Stimulated activated CD4-positive, alpha-beta T cell treated with anti-CD3 and anti-CD28 coated beads, TNF-alpha, amount 100 ng/mL, for 1 hour (primary cell): ENCODE measurements at places on chromosomes 4 and X.

- DNase-seq, result no peak
Observed at GRCh38 chr4:67273666-67274065, 271.6 kb downstream of the CENPC start.

GRCh38 chr4:8746523-8747466 is 124.8 kb downstream of the HMX1 start:
- DNase-seq, result no peak

GRCh38 chr4:25938366-25938765 is 24.3 kb downstream of the SMIM20 start:
- DNase-seq, result no peak

GRCh38 chr4:98113012-98113411 is 30.3 kb downstream of the STPG2 start:
- no peak for DNase-seq

GRCh38 chr4:123786163-123786915 is 389.7 kb downstream of the SPRY1 start:
- no peak for DNase-seq

- DNase-seq, result no peak
Observed at GRCh38 chrX:10047133-10047532, 80.0 kb downstream of the CLDN34 start.

GRCh38 chr4:126137782-126138170 is 823.0 kb downstream of the FAT4 start:
- no peak for DNase-seq

DNA sequence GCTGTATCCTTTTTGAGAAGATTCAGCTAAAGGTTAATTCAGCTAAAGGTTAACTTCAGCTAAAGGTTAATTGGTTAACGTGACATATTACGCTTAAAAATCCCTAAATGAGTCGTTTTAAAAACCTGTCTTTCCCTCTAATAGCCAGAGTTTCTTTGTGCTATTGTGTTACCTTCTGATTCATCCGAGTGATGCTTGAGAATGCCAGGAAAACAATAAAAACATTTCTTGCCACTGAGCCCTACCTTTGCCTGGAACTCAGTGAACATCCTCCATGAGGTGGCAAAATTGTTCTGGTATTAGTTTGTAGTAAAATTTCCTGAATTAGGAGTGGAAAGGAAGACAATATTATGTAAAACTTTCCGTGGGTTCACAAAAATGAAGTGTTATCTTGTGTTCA is 13.7 kb upstream of the TMPRSS11E start:
- DNase-seq, result no peak

DNA sequence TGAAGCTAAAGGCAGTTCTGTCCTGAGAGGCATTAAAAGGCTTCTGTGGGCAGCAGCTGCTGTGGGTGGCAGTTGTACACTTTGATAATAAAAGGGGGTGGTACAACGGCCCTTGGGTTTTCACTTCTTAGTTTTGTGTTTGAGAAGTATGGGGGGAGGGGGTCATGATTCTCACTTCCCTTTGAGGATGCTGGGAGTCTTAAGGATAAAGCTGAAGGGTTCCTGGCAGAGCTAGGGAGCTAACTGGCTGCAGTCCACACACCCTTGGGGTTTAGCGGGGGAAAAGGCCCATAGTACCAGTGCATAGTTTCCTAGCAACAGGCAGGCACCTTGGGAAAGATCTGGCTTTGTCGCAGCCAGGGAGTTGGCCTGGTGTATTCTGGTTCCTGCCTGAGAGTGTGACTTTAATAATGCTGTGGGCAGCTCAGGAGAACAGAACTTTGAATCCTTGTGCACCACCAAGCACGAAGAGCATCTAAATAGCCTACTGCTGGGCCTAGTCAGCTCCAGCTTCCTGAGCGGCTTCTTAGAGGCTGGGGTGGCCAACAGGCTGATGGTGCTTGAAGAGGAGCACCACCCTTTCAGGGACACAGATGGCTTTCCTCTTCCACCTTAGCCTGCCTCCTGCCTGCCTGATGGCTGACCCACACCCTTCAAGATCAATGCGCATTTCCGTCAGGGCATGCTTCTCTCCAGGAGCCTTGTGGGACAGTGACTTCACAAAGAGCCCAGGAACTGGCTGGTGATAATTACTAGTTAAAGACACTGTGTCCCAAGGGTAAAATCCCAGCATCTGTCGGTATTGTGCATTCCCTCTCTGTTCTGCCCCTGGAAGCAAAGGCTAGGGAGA is 12.5 kb downstream of the ZBTB33 start:
- no peak for DNase-seq

DNA sequence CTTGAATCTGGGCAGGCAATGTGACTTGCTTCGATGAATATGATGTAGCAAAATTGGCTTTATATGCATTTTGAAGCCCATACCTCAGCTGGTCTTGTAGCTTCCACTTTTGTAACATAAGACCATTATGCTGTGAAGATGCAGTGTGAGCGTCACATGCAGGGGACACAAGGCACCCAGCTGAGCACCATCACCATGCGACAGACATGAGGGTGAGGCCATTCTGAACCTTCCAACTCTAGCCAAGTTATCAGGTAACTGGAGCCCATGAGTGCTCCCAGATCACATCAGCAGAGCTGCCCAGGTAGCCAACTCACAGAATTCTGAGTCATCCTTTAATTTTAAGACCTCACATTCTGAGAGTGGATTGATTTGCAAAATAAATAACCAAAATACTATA is 705.9 kb downstream of the FSTL5 start:
- DNase-seq, result no peak

GRCh38 chr4:74628852-74629620 is 165.3 kb downstream of the BTC start:
- no peak for DNase-seq

DNA sequence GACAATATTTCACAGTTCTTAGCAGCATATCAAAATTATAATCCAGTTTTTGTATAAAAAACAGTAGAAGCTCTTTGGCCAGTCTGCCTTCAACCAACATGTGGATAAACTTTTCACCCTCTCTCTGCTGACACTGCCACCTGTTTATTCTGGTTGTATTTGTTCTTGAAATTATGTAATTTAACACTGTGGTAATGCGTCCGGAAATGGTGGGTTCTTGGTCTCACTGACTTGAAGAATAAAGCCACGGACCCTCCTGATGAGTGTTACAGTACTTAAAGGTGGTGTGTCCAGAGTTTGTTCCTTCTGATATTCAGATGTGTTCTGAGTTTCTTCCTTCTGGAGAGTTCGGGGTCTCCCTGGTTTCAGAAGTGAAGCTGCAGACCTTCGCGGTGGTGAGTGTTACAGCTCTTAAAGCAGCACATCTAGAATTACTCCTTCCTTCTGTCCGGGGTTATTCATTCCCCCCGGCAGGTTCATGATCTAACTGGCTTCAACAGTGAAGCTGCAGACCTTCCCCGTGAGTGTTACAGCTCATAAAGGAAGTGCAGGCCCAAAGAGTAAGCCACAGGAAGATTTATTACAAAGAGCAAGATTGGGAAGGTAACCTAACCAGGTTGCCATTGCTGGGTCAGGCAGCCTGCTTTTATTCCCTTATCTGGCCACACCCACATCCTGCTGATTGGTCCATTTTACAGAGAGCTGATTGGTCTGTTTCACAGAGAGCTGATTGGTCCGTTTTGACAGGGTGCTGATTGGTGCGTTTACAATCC is 15.7 kb downstream of the FAM184B start:
- no peak for DNase-seq

DNA sequence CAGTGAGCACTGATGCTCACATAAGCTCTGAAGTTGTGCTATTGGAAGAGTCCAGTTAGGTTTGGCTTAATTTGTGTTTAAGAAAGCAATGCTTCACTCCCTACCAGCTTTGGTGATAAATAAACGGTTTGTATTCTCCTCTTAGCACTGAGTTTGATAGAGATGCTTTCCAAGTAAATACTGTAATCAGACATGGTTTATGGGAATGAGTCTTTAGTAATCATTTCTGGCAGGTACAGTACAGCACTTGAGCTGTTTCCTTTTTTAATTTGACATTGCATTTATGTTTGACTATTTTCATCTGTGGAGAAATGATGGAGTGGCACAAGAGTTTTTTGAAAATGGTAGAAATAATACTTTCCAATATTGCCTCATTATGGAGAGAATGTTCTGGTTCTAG is 455.3 kb downstream of the ACTRT1 start:
- no peak for DNase-seq

DNA sequence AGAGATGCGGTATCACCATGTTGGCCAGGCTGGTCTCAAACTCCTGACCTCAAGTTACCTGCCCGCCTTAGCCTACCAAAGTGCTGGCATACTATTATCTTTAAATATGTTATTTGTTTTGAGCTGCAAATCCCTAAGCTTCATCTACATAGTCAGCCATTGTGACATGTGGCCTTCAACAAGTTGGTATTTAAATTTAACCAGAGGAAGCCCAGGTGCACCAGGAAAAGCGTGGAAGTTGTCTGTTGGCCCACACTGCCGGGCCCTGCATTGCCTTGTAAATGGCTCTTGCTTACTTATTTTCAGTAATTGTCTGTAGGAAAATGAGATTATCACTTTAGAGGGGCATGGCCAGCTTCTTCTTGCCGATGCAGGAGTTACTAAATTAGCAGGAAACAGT is 6.0 kb downstream of the WWC2 start:
- DNase-seq, result no peak

DNA sequence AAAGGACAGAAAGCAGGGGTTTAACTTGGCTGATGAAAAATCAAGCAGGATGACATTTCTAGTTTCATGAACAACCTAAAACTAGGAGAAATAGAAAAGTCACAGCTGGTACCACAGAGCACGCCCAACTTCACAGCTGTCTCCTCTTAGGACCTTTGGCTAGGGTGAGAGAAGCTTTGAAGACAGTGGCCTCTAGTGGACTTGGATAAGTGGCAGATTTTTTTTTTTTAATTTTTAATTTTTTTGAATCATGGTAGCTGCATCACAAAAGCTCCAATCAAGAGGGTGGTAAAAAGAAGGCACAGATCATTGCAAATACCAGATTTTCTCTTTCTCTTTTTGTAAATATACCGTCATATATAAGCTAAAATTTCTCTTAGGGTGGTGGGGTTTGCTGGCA is 20.2 kb upstream of the MAP3K15 start:
- DNase-seq, result no peak

GRCh38 chr4:101730291-101731117 is 60.0 kb upstream of the BANK1 start:
- peak; percentile 7 for DNase-seq

DNA sequence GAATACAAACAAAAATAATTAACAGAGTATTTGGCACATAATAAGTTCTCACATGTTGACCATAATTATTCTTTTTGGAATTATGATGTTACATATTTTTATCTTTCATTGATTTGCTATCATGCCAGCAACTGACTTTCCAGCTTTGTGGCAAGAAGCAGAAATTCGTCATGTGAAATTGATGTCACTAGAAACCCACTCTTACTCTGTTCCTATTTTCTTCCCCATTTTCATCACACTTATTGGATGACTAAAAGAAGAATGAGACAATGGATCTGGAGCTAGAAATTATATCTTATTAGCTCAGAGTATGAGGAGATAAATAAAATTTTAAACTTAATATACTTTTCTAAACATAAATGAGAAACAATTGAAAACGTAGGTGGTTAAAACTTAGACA is 31.9 kb downstream of the EGF start:
- no peak for DNase-seq

DNA sequence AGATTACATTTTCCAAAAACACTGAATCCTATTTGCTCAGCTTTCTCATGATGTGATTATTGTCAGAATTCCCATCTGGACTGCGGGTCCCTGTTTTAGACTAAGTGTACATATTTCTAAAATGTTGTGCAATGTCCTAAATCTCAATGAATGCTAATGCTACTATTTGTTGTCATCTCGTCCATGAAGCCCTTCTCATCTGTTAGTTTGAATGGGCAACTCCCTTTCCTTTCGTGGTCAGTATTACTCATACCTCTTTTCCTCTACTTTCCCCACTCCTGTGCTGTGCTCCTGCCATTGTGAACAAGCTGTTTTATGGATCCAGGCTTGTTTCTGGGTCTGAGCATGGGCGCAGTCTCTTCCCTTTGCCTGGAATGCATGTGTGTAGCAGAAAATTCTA is 91.0 kb downstream of the MID1 start:
- no peak for DNase-seq

DNA sequence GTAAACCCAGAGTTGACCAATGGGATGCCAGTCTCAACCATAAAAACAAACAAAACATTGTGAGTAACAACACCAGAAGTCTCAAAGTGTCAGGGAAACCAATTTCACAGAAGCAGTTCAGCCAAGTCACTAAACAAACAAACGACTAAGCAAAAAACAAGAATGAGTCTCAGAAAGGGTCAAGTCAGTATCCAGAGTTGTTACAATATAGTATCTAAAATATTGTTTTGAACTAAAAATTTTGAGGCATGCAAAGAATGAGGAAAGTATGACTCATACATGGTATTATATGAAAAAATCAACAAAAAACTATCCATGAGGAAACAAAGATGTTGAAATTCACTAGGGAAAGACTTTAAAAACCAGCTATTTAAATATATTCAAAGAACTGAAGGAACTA is 70.6 kb downstream of the AR start:
- no peak for DNase-seq

DNA sequence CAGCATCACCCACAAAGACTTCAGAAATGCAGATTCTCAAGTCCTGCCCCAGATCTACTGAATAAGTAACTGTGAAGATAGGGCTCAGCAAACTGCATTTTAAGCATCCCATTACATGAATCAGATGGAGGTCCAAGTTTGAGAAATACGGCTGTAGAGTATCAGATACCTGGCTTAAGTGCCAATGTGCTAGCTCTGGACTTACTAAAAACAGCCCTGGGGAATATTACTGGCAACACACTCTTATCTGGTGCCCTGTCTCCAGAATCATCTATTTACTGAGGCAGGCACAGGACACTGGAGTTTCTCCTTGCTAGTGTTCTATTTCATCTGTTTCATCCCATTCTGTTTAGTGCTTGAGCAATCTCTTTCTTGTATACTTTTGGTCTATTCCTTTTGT is 105.1 kb downstream of the SPOCK3 start:
- DNase-seq, result no peak

DNA sequence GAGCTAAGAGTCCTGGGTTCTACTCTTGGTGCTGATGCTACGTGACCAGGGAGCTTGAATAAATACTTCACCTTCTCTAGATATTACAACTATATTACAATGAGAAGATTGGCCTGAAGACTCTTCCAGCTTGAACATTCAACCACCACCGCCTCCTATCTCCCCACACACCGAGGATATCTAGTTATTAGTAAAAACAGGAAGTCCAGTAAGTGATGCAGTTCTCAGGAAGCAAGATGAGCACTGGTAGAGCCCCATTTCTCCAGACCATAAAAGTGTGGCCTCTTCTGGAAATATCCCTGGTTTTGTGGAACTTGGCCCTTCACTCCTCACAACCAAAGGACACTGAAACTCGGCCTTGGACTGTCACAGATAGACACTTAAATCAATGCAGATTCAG is 18.5 kb downstream of the PJA1 start:
- no peak for DNase-seq

- no peak for DNase-seq
Observed at GRCh38 chrX:19718642-19719041, 168.8 kb downstream of the SH3KBP1 start.

DNA sequence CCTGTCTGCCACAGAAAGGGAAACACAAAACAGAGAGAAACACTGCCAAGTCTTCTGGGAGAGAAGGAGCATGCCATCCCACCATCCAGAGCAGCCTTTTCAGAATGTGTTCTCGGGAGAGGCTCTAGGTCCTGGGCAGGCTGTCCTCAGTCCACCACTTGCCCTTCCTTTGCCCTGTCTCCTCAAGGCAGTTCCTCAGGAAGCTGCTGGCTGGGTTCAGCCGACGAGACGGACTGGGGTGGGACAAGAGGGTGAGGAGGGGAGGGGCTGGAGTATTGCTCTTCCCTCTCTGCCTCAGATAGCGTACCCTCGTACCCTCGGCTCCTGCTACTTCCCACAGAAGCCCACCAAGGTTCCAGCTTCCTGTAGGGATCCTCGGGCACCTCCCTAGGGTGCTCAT is 26.6 kb upstream of the LGI2 start:
- DNase-seq, result no peak
